WTC11 (cell line): ENCODE measurements at places on chromosomes 5 and 9.

DNA sequence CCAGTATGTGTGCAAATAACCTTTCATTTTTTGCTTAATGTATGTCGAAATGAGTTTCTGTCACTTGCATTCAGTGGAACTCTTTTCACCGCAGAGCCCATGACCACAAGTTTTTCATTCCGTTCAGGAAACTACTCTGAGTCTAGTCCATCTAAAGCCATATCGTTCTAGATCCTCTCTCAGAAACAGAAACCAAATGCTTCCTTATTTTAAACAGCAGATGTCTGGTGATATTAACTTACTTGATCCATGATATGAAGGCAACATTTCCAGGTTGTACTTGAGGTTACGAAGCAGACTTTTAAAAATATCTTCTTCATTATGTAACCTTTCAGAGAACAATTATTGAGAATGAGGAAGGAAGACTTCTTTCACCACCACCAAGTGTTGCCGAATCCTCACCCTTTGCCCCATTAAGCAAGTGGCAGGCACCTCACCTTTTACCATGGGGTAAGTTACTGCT lies 72.4 kb upstream of the GNAQ start:
- no peaks in the 10 kb centered on the region for H3K36me3 ChIP-seq
- no peaks in the 10 kb centered on the region; the same call in 1 of the 2 replicates for H3K27me3 ChIP-seq
- no peak for DNase-seq
- H3K4me3 ChIP-seq = no peak overlapping the region
- no peaks in the 10 kb centered on the region for H3K4me1 ChIP-seq

GRCh38 chr9:119273325-119273904 lies 95.8 kb downstream of the BRINP1 start:
- peaks cover 41% of the 10 kb centered on the region for H3K4me1 ChIP-seq
- H3K4me3 ChIP-seq = no peak overlapping the region
- H3K27ac ChIP-seq = peak overlapping the region; percentile 17
- no peak for DNase-seq

- peaks cover 25% of the 10 kb centered on the region for H3K4me1 ChIP-seq
- H3K4me3 ChIP-seq = no peak overlapping the region
- H3K27me3 ChIP-seq = no peaks in the 10 kb centered on the region
- peaks cover 83% of the 10 kb centered on the region for H3K36me3 ChIP-seq
These were observed 11.4 kb upstream of the MATR3 start for GRCh38 chr5:139282197-139282557.

DNA sequence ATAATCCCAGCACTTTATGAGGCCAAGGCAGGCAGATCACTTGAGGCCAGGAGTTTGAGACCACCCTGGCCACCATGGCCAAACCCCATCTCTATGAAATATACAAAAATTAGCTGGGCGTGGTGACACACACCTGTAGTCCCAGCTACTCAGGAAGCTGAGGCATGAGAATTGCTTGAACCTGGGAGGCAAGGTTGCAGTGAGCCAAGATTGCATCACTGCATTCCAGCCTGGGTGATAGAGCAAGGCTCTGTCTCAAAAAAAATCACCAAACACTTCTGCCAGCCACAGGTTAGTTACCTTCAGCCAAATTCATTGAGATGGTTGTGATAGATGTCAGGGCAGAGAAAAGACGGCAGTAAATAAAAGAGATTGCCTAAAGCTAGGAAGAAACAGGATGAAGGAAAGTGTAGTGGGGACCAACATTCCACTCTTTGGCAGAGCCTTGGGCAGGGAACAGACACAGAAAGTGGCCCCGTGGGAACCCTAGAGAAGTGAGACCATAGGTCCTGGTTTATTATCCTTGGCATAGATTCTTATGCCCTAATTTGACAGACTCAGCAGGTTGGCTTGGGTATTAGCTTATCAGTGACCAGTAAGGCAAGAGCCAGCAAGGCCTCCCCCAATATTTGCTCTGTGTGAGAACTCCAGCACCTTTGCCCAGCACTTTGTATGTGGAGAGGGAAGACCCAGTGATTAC lies 5.5 kb upstream of the CEP120 start:
- no peaks in the 10 kb centered on the region for H3K36me3 ChIP-seq
- no peak overlapping the region for H3K4me3 ChIP-seq
- H3K27me3 ChIP-seq = no peaks in the 10 kb centered on the region
- no peak for DNase-seq
- peaks cover 7% of the 10 kb centered on the region for H3K4me1 ChIP-seq
- H3K27ac ChIP-seq = no peak overlapping the region

- DNase-seq = no peak
- H3K27ac ChIP-seq = peak overlapping the region; percentile 31; the same call in 1 of the 2 replicates
- 0 out of 2 replicates have a peak, but pooled peaks cover 2% of the 10 kb centered on the region for H3K4me1 ChIP-seq
- H3K4me3 ChIP-seq = no peak overlapping the region
- H3K27me3 ChIP-seq = no peaks in the 10 kb centered on the region
These were observed 32.0 kb downstream of the SLC46A2 start for GRCh38 chr9:112858625-112859147.

- DNase-seq = no peak
- no peak overlapping the region for H3K4me3 ChIP-seq
- peaks cover 14% of the 10 kb centered on the region for H3K4me1 ChIP-seq
- H3K36me3 ChIP-seq = no peaks in the 10 kb centered on the region
These were observed 77.4 kb downstream of the ZNF618 start for GRCh38 chr9:113953531-113953930.
